AML-193 (cell line): ENCODE measurements at places on chromosomes 1 and 21.

- DNase-seq: no peak
Observed at GRCh38 chr1:244162786-244163530, 111.9 kb downstream of the ZBTB18 start.

- no peak for DNase-seq
Observed at GRCh38 chr21:41570791-41571355, 62.9 kb upstream of the TMPRSS2 start.

DNA sequence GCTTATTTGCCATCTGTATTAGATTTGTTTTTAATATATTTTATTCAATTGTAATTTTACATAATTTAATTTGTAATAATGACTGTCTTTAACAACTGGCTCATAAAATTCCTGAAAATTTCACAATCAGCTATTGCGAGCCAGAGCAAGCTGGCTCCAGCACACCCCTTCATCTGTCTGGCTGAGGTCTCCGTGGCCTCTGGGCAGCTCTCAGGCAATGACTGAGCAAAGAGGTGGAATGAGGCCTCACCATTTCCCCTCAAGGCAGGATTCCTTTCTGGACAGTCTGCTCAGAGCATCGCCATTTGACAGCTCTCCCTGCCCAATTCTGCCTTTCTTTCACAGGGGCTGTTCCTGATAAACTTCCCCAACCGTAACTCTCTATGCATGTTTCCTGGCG lies 5.8 kb upstream of the KANK4 start:
- DNase-seq: no peak

- DNase-seq: no peak
Observed at GRCh38 chr1:29050166-29050565, 73.5 kb downstream of the TMEM200B start.
